ENCODE measurements at places on chromosomes 4 and X.

DNA sequence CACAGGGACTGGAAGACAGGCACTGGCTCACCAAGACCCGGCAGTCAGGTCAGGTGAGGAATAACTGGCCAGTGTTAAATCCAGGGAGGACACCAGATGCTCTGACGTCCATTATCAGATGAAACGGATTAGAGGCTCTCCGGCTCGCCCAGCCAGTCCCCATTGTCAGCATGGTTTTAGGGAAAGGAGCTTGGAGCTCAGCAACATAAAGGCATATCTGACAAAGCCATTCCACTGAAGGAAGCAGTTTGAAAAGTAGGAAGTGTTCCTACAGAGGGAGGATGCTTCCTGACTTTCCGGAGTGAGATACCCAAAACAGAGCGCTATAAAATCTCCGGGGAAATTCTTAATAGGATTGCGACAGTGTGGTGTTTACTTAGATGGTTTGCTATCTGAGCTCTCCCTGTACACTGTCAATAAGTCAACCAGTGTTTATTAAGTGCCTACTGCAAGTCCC is 14.8 kb downstream of the NDNF start:
- DNase-seq = no peak

DNA sequence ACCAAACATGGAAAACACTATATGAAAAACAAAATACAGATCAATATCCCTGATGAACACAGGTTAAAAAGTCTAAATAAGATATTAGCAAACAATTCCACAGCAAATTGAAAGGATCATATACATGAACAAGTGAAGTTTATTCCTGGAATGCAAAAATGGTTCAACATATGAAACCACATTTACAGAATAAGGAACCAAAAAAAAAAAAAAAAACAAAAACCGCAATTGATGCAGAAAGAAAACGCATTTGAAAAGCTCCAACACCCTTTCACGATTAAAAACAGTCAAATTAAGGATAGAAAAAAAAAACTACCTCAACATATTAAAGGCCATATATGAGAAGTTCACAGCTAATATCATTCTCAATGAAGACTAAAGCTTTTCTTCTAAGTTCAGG is 45.4 kb upstream of the STS start:
- no peak for DNase-seq

DNA sequence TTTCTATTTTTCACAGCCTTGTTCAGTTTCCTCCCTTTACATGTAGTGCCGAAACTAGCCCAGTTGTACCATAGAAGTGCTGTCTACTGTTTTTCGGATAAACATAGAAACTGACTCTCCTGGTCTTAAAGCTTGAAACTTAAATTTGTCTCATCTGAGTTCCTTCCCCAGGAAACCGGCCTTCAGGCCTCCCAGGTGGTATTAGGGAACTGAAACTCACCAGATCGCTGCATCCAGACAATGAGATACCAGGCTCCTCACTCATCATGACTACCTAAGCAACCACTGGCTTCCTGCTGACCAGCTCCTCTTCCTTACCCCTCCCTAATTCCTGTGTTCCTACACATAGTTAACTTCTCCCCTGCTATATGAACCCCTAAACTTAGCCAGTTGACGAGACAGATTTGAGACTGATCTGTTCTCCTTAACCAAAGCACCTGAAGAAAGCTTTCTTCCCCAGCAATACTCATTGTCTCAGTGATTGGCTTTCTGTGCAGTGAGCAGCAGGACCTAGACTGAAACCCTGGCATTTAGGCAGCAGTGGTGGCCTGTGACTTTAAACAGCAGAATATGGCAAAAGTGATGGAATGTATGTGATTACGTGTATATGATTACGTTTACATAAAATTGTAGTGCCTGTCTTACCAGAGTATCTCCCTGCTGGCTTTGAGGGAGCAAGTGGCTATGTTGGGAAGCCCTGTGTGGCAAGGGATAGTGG is 959.1 kb upstream of the LCORL start:
- DNase-seq = no peak

DNA sequence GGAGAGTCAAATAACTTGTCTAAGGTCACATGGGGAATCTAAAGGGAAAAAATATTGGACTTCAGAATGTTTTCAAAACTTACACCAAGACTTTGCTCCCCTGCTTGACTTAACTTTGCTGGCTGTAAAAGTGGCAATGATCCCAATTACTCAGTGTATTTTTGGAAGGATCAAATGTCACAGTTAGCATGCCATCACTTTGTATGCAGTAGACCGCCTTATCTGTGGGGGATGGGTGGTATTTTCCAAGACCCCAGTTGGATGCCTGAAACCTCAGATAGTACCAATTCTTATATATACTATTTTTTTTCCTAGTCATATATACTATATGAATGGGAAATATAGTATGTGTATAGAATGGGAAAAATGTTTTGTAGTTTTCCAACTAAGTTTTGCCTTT is 53.4 kb downstream of the COL4A6 start:
- no peak for DNase-seq

DNA sequence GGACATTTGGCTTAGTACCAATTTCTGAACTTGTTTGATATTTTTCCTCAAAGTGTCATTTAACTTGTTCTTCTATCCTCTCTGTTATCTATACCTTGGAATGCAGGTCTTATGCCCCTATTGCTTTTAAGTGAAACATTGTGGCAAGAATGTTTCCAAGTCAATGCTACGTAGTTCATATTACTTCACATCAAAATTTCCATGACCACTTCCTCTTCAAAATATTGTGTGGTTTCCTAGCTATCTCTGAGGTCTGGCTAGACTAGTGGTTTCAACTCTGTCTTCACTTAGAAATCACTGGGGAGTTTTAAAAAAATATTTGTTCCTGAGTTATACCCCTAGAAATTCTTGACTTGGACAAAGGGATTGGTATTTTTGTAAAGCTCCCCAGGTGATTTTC is 20.2 kb upstream of the RASGEF1B start:
- DNase-seq = no peak

- DNase-seq = no peak
Observed at GRCh38 chr4:182881914-182882313, 35.3 kb downstream of the DCTD start.

DNA sequence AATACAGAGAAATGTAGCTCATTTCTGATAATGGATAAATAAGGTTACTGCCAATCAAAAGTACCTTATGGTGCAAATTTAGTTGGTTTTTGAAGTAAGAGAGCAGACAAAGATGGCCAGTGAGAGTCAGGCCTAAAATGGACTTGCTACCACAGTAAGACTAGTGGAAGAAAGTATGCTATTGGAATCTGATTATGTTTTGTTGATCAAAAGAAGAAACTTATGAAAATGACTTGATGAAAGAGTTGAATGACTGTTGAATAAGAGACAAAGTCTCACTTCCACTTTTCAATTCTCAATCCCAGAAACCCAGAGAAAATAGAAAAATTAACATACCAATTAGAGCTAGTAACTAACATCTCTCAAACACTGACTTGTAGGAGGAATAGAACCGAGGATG is 737.8 kb upstream of the INTU start:
- no peak for DNase-seq

DNA sequence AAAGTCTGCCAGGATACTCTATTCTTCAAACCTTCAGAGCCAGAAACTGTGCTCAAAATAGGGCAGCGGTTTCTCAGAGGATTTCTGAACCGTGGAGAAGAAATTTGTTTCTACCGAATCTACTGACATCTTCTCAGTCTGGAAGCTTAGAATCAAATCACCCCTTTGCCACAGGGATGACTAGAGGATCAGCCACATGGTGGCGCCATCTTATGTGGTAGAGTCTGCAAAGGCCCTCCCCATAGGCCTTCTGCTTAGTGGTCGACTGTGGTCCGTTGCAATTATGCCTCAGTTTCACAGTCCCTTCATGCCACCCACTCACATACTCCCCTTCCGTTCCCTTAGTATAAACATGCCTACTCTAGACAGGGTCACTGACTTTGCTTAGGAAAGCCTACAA is 680.7 kb upstream of the SPANXN1 start:
- no peak for DNase-seq

- no peak for DNase-seq
Observed at GRCh38 chr4:41006141-41006540, 208.2 kb downstream of the APBB2 start.

DNA sequence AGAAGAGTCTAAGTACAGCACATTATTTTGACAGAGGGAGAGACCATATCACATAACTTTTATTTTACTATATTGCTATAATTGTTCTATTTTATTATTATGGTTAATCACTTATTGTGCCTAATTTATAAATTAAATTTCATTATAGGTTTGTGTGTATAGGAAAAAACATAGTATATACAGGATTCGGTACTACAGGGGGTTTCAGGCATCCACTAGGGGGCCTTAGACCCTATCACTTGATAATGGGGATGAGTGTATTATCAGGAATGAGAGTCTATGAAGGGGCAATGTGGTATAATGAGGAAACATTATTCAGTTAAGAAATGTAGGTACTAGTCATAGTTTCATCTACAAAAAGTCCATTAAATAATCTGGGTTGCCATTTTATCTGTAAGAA is 833.1 kb downstream of the C4orf33 start:
- DNase-seq = no peak

DNA sequence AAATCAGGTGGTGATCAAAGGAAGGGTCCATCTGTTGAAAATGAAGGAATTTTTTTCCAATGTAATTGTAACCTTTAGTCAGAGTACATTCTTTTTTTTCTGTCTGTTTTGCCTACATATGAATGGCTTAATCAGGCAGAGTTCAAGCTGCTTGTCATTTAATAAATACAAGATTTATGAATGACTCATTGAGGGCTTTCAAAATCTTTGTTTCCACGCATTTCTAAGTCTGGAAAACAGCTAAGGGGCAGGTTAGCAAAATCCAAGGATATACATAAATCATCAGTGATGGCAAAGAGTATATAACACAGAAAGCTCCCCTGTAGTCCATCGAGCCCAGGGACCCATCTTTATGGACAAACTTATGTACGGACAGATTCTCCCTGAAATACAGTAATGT is 1.8 kb downstream of the CA5B start:
- no peak for DNase-seq

DNA sequence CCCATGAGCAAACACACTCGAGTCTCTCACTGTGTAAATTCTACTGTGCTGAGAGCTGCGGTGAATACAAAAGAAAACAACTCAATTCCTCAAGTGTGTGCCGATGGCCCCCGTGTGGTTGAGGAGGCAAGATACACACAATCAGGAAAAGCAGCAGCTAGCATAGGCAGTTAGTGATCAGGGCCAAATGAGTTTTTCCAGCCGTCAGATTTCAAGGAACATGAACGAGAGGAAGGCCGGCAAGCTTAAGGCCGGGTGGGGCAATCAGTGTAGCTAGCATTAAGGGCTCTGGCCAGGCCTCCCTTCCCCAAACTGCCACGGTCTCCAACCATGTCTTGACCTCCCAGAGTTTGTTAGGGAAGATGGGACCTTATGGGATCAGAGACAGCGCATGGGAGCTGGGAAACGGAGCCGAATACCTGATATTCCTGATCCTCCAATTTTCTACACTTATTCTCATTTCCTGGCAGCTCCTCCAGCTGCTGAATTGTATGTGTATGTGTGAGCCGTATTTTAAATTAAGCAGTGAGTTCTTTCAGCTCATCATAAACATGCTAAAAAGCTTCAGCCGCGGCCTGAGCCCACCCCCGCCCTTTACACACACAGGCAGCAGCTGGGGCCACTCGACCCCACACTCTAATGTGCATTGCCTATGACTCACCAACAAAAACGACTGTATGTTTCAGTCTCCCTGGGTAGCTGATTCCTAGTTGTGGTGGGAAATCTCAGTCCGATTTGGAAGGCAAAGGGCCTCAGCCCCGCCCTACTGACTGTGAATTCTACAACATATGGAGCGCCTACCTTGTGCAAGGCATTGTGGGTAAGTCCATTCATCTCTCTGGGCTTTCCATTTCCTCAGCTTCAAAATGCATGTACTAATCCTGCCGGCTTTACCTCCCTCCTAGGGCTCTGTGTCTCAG is 59.9 kb downstream of the RTL9 start:
- no peak for DNase-seq

DNA sequence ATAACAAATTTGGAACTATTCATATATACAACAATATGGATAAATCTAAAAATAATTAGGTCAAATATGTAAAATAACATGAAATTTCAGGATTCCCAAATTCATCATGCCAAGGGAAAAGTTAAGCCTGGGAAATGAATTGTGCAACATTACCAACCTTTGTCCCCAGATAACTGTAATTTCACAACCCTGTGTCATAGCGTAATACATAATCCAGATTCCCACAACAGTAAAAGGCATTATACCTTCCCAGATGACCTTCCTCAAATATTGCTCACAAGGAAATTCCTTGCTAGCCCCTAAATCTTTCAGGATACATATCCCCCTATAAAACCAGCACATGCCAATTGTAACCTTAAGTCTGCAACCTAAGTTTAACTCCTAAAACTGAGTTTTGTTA is 32.9 kb upstream of the RAB40A start:
- DNase-seq = no peak

GRCh38 chrX:67724359-67725110 is 180.7 kb downstream of the AR start:
- no peak for DNase-seq

DNA sequence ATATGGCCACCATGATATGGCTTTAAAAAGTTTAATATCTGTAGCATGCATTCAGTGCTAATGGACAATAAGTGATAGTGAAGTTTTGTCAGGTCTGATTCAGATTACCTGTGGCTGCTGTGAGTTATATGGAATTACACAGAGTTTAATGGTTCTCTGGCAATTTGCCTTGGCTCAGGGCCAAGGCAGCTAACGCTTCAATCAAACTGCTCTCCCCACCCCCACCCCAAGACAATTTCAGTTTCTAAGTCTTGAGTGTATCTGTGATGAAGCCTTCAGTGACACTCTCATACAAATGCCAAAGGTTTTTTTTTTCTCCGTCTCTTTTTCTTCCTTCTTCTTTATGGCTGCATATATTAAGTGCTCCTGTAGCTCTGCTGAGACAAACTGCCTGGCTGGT is 106.6 kb downstream of the SHROOM4 start:
- DNase-seq = no peak

DNA sequence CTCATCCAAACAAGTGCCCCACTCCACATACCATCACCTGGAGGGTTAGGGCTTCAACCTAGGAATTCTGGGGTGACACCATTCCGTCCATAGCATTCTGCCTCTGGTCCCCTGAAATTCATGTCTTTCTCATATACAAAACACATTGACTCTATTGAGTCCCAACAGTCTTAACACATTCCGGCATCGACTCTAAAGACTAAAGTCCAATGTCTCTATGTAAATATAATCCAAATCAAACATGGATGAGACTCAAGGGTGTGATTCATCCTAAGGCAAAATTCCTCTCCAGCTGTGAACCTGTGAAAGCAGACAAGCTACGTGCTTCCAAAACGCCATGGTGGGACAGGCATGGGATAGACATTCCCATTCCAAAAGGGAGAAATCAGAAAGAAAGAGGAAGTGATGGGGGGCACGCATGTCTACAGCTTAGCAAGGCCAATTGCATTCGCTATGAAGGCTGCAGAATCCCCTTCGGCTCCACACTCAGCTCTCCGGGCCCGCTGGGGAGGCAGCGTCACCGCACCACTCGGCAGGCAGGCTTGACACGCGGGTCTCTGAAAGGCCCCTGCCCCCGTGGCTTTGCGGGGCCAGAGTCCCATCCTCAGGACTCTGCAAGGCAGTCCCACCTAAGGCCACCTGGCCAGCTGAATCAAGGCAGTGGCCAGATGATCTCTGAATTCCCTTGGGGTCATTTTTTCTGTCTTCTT is 53.2 kb downstream of the ADRA2C start:
- DNase-seq = no peak

- DNase-seq = no peak
Observed at GRCh38 chr4:152950402-152951274, 14.5 kb downstream of the FHDC1 start.

- DNase-seq = no peak
Observed at GRCh38 chr4:184616633-184617551, 32.4 kb downstream of the CASP3 start.

- DNase-seq = no peak
Observed at GRCh38 chrX:38249965-38250364, 29.3 kb upstream of the SRPX start.

- no peak for DNase-seq
Observed at GRCh38 chrX:10794203-10794630, 173.8 kb upstream of the MID1 start.

Measured in stimulated activated CD4-positive, alpha-beta T cell treated with anti-CD3 and anti-CD28 coated beads, Interleukin-1b, Interleukin-23, amount 100 ng/mL, for 4 hours (primary cell).